ENCODE measurements at places on chromosomes 1 and 21.

GRCh38 chr1:162626761-162627160 is 5.5 kb upstream of the DDR2 start:
- no peak for DNase-seq

DNA sequence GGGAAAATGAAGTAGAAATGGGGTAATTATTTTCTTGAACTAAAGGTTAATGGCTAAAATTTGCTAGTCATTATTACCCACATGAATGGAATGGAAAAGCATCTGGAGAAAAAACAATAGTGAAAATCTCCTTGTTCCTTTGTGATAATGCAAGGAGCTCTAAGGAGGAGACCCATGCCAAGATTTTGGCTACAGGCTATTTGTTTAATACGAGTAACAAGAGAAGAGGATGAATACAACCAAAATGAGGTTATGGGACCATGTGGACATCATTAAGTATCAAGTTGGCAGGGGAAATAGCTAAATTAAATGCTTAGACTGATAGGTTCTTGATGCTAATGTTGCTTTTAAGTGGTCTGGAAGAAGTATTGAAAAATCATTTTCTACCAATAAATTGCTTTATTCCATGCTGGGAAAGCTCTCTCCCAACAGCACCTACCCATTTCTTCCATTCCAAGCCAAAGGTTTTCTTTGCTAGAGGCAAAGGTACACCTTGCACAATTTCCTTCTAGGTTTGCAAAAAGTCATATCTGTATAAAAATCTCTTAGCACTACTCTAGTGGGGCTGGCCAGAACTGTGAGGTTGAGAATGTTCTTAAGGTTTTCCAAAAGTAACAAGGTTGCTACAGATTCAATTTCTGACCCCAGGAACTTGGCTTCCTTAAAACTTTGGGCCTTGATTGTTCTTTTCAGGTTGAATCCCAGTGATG is 100.2 kb downstream of the SMYD2 start:
- no peak for DNase-seq

DNA sequence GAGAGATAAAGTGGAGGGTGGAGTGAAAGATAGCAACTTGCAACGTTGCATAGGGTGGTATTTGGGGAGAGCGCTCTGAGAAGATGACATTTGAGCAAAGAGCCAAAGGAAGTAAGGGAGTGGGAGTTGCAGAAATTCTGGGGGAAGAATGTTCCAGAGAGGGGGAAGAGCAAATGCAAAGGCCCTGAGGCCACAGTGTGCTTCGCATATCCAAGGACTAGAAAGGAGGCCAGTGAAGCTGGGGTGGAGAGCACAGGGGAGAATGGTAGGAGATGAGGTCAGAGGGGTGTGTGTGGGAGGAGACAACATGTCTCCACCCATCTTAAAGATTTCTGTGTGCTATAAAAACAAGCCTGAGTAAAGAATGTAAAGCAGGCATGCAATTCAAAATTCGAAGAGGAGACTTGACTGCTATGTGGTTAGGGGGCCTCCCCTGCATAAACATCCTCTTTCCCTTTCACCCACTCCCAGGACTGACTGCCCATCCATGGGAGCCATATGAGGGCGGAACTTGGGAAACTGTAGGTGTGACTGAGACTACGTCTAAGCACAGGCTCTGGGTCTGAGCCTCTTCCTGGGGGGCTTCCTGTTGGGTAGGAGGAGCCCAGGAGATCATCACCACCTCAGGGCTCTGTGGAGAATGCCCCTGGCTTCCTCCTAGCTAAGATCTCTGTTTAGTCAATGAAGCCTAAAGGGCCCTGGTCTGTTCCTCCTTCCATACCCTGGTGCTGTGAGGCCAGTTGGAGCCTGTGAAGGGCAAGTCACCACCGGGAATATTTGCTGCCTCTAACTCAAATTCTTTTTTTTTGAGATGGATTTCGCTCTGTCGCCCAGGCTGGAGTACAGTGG is 2.9 kb upstream of the CLIC4 start:
- DNase-seq: no peak

- no peak for DNase-seq
These were observed 52.6 kb upstream of the ETS2 start for GRCh38 chr21:38753114-38753513.

DNA sequence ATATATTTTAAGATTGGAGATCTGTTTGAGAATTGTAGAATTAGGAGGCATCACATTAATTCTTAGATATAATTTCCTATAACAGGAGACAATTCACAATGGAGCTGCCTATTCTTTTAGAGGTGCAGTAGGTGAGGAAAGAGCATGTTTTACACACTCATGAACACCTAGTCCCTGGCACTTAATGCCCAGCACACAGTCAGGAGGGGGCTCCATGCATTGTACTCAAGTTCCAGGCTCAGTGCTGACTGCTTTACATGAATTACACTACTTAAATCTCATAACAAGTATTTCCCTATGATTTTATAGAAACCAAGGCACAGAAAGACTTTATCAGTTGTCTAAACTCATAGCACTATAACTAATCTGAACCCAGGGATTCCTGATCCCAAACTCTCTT is 360 bp upstream of the GBP3 start:
- no peak for DNase-seq

DNA sequence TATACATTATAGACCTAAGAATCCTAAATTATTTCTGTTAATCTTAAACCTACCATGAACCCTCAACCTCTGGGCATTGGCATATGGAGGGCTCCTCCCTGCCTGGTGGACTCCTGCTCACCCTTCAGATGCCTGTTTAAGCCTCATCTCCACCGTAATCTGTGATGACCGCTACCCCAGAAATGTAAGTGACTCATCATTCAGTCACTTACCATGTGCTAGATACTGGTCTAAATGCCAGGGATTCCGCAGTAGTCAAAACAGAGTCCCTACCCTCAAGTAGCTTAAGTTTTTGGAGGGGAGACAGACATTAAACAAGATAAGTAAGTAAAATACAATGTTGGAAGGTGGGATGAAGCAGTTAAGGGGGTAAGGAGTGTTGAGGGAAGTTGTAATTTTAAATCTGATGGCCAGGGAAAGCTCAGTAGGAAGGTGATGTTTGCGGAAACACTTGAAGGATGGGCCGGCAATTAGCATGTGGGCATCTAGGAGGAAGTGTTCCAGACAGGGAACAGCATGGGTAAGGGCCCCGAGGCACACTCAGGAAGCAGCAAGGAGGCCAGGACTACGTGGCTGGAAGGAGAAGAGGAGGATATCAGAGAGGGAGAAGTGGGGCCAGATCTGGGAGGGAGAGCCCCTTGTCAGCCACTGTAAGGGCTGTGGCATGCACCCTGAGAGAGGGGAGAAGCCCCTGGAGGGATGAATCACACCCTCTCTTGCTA is 141.7 kb upstream of the HOOK1 start:
- no peak for DNase-seq

DNA sequence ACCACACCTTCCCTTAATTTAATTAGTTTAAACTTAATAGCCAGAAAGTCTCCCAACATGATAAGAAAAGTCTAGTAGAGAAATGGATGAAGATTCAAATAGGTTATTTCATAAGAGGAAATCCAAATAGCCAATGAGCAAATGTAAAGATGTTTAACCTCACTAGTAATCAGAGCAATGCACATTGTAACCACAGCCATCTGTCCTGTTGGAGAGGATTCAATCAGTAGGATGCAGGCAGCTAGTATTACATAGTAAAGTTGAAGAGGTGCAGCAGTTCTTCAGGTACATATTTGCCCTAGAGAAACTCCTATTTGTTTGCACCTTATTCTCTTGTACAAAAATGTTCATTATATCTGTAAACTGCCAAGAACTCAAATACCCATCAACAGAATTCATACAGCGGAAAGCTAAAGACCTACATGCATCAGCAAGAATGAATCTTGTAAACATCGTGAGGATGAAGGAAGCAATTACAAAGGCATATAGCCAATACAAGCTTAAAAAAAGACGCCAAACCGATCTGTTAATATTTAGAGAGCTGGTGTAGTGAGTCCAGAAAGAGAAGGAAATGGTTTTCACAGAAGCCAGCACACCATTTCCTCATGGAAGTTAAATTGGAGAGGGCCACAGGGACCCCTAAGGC is 27.9 kb downstream of the DIP2A start:
- no peak for DNase-seq

DNA sequence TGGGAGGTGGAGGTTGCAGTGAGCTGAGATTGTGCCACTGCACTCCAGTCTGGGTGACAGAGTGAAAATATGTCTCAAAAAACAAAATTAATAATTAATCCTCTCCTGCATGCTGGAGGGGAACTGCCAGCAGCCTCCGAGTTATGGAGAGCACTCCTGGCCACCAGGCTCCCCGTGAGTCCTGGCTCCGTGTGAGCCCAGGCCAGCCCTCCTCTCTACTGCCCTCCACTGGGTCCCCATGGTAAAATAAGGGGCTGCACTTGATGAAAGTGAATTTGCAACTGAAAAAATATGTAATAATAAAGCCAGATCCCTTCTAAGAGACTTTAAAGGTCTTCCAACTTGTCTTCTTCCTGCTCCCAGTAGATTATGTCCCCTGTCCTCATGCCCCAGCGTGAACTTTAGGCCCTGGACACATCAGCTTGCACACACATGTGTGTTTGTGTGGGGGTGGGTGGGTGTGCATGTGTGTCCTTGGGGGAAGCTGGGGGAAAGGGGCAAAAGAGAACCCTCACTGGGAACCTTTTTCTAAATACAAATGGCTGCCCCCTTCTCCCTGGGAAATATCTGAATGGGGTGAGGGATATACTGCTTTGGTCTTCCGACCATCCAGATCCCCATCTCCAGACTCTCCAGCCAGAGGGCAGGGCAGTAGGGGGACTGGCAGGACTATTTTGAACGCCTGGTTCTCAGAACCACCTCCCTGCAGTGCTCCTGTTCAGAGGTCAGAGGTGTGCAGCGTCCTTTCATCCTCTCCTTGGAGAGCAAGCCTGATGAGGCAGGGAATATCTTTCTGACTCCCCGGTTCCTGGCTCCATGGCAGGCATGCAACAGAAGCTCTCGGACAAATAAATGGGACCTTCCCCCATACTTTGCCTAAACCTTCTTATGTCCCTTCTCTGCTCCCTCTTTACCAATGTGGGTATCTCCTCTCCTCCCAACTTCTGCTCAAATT is 26.2 kb downstream of the NEK2 start:
- DNase-seq: no peak
